ENCODE measurements at places on chromosomes 13 and 19.

- no peaks in the 10 kb centered on the region for H3K4me1 ChIP-seq
- no peaks in the 10 kb centered on the region for H3K27me3 ChIP-seq
- H3K4me3 ChIP-seq, result no peak overlapping the region
- DNase-seq, result no peak
- no peak overlapping the region for H3K27ac ChIP-seq
Observed at GRCh38 chr13:59915252-59915651, 248.5 kb downstream of the DIAPH3 start.

DNA sequence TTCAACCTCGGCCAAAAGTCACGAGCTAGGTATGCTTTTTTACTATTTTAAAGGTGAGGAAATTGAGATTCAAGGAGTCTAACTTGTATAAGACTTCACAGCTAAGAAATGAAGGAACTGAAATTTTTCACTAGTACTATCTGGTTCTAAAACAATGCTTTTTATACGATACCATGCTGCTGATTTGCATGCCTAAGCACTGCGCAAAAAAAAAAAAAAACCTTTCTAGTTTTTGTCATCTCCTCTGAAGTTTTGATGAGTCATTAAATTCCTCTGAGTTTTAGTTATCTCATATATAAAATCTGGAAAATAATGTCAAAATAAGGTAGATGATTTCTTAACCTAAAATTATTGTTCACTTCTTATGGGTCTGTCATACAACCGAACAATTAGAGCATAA, 28.0 kb upstream of the UFM1 start:
- no peak overlapping the region for H3K27ac ChIP-seq
- no peak overlapping the region for H3K4me3 ChIP-seq
- H3K36me3 ChIP-seq, result no peaks in the 10 kb centered on the region
- H3K27me3 ChIP-seq, result no peaks in the 10 kb centered on the region
- DNase-seq, result no peak
- H3K4me1 ChIP-seq, result no peaks in the 10 kb centered on the region

GRCh38 chr19:30669329-30670010, 297.3 kb downstream of the ZNF536 start:
- H3K4me1 ChIP-seq, result peaks cover 4% of the 10 kb centered on the region
- peak overlapping the region; percentile 12 for H3K4me3 ChIP-seq
- peak overlapping the region; percentile 9 for H3K27ac ChIP-seq
- no peaks in the 10 kb centered on the region for H3K36me3 ChIP-seq
- peak; percentile 77 for DNase-seq

GRCh38 chr19:37594982-37595382, 306 bp downstream of the ZNF540 start:
- H3K36me3 ChIP-seq, result no peaks in the 10 kb centered on the region
- peak overlapping the region; percentile 60 for H3K4me3 ChIP-seq
- H3K4me1 ChIP-seq, result peaks cover 3% of the 10 kb centered on the region

- no peak overlapping the region for H3K27ac ChIP-seq
- H3K4me1 ChIP-seq, result no peaks in the 10 kb centered on the region
- H3K4me3 ChIP-seq, result no peak overlapping the region
- no peak for DNase-seq
- no peaks in the 10 kb centered on the region for H3K36me3 ChIP-seq
Observed at GRCh38 chr13:44955406-44955805, 33.9 kb downstream of the NUFIP1 start.

DNA sequence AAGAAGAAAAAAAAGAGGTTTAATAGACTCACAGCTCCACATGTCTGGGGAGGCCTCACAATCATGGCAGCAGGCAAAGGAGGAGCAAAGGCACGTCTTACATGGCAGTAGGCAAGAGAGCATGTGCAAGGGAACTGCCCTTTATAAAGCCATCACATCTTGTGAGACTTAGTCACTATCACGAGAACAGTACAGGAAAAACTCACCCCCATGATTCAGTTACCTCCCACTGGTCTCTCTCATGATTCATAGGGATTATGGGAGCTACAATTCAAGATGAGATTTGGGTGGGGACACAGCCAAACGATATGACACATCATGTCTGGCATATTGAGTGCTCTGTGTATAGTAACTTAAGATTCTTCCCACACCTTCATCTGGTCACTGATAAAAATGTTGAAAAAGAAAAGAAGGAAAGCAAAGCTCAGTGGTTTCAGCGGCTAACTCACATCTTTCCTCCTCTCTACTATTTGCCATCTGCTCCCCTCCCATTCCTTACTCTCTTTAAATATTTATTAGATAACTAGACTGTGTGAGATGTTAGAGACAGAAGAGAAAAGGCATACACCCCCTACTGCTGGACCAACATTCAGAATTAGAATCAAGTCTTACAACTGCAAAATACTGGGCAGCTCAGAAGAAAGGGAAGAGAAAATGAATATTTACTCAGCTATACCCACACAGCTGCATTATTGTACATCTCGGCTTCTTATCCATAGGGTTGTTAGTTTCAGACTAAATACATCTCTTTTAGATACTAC, 60.1 kb upstream of the AKAP11 start:
- H3K4me1 ChIP-seq, result no peaks in the 10 kb centered on the region
- no peak for DNase-seq
- H3K27me3 ChIP-seq, result no peaks in the 10 kb centered on the region
- no peak overlapping the region for H3K4me3 ChIP-seq

- DNase-seq, result no peak
- no peaks in the 10 kb centered on the region for H3K36me3 ChIP-seq
- no peaks in the 10 kb centered on the region for H3K4me1 ChIP-seq
- no peak overlapping the region for H3K27ac ChIP-seq
Observed at GRCh38 chr13:40540328-40541044, 126.0 kb downstream of the FOXO1 start.

- no peak overlapping the region for H3K27ac ChIP-seq
- H3K36me3 ChIP-seq, result no peaks in the 10 kb centered on the region
- H3K4me1 ChIP-seq, result no peaks in the 10 kb centered on the region
- no peaks in the 10 kb centered on the region for H3K27me3 ChIP-seq
- no peak overlapping the region for H3K4me3 ChIP-seq
Observed at GRCh38 chr19:44585371-44586133, 27.8 kb upstream of the IGSF23 start.

GRCh38 chr19:41263042-41263849, 926 bp upstream of the HNRNPUL1 start:
- peak overlapping the region; percentile 94 for H3K27ac ChIP-seq
- no peaks in the 10 kb centered on the region for H3K27me3 ChIP-seq
- peak overlapping the region; percentile 84 for H3K4me3 ChIP-seq
- H3K4me1 ChIP-seq, result peaks cover 3% of the 10 kb centered on the region

DNA sequence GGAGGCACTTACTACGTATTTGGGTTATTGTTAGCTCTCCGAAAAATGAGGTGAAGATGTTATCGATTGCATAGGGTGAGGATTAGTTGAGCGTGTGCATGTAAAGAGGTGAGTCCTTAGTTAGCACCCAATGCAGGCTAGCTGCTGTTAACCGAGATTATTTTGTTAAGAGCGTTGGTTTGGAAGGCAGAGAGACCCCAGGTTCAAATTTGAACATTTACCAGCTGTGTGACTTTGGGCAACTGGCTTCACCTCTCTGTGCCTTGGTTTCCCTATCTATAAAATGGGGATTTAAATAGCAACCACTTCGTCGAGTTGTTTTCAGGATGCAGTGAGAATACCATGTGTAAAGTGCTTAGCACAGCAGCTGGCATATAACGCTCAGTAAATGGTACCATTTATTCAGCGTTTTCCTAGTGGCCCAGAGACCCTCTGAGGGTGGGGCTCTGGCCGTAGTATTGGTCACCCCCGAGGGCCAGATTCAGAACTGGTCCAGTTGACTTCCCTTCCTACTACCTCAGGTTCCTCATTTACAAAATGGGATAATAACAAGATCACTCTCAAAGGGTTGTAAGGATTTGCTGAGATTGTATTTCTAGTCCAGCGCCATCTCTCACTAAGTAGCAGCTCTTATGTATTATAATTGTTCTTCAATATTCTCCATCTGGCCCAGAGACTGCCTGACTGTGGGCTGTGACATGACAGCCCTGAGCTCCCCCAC, 887 bp downstream of the SIPA1L3 start:
- no peak for DNase-seq
- H3K4me3 ChIP-seq, result peak overlapping the region; percentile 92
- H3K4me1 ChIP-seq, result peaks cover 5% of the 10 kb centered on the region
- H3K27me3 ChIP-seq, result no peaks in the 10 kb centered on the region
- H3K36me3 ChIP-seq, result no peaks in the 10 kb centered on the region

- H3K27me3 ChIP-seq, result no peaks in the 10 kb centered on the region
- no peaks in the 10 kb centered on the region for H3K36me3 ChIP-seq
- no peak overlapping the region for H3K4me3 ChIP-seq
- peaks cover 4% of the 10 kb centered on the region for H3K4me1 ChIP-seq
- DNase-seq, result no peak
Observed at GRCh38 chr13:100179276-100179675, 90.4 kb downstream of the PCCA start.

- H3K36me3 ChIP-seq, result no peaks in the 10 kb centered on the region
- H3K4me3 ChIP-seq, result no peak overlapping the region
- peak; percentile 67 for DNase-seq
- H3K27ac ChIP-seq, result no peak overlapping the region
Observed at GRCh38 chr13:48595431-48596429, 58.0 kb upstream of the CYSLTR2 start.

GRCh38 chr19:12162513-12162881, 399 bp upstream of the ZNF136 start:
- no peak for DNase-seq
- H3K36me3 ChIP-seq, result no peaks in the 10 kb centered on the region
- peaks cover 8% of the 10 kb centered on the region for H3K4me1 ChIP-seq
- H3K27ac ChIP-seq, result peak overlapping the region; percentile 89

- no peak overlapping the region for H3K4me3 ChIP-seq
- DNase-seq, result no peak
- no peaks in the 10 kb centered on the region for H3K4me1 ChIP-seq
- no peak overlapping the region for H3K27ac ChIP-seq
- H3K36me3 ChIP-seq, result no peaks in the 10 kb centered on the region
- H3K27me3 ChIP-seq, result no peaks in the 10 kb centered on the region
Observed at GRCh38 chr19:45020071-45020470, 18.8 kb upstream of the CLASRP start.

DNA sequence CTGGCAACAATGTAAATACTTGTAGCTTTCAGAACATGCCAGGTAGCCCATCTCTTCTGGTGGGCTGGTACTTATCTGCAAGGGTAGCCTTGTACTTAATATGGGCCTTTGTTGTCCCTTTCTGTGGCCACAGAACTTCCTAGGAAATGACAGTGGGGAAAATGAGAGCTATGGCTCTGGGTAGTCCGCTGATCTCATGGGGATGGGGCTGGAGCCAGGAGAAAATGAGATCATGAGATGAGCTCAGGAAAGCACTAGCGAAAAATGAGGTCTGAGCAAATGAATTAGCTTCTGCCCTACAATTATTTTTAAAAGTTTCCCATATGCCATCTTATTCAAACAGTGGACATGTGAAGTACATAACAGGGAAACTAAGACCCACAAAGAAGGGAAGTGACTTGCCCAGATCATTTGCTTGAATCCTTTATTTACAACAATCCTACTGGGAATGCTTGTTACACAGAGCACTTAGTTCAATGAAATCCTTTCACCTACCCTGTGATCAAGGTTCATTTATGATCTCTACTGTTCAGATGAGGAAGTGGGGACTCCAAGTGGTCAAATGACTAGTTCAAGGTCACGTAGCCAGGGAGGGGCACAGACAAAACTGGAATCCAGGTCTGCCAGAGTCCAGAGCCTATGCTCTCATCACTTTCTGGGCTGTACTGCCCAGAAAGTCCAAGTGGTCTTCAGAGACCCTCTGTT, 87.1 kb downstream of the PTPRS start:
- no peak overlapping the region for H3K4me3 ChIP-seq

DNA sequence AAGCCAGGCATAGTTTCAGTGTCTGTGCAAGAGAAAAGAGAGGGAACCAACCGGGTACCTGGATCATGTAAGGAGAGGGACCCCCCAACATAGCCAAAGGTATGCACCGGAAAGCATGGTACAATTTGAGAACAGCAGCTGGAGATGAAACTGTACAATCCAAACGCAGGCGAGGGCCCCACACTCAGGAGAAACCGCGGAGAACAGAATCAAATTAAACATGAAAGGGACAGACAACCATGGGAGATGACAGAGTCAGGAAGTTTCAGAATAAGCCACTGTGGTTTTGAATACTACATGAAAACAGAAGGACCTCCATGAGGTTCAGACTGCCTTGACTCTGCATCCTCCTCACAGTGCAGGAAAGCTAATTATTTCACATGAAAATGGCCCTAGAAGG, 62.9 kb upstream of the SPATA13 start:
- no peaks in the 10 kb centered on the region for H3K36me3 ChIP-seq
- no peak overlapping the region for H3K4me3 ChIP-seq
- H3K27ac ChIP-seq, result no peak overlapping the region
- no peaks in the 10 kb centered on the region for H3K27me3 ChIP-seq
- DNase-seq, result no peak
- no peaks in the 10 kb centered on the region for H3K4me1 ChIP-seq

GRCh38 chr13:46520166-46520565, 32.8 kb upstream of the LRCH1 start:
- no peak overlapping the region for H3K27ac ChIP-seq
- no peaks in the 10 kb centered on the region for H3K36me3 ChIP-seq
- no peaks in the 10 kb centered on the region for H3K27me3 ChIP-seq

DNA sequence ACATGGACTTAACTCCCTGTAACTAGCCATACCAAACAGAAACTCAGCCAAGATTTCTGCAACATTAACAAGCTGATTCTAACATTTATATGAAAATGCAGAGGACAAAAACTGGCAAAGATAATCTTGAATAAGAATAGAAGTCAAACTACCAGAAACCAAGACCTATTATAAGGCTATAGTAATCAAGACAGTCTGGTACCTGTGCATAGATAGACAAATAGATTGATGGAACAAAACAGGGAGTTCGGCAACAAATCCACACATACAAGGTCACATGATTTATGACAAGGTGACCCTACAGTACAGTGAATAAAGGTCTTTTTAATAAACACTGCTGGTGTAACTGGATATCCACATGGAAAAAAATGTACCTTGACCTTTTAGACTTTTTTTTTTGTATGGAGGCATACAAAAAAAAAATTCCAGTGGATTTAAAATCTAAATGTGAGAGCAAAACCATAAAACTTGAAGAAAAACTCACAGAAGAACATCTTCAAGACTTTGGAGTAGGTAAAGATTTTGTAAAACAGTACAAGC, 2.9 kb upstream of the RFC3 start:
- no peak overlapping the region for H3K27ac ChIP-seq
- no peak for DNase-seq
- no peaks in the 10 kb centered on the region for H3K36me3 ChIP-seq
- H3K4me1 ChIP-seq, result peaks cover 4% of the 10 kb centered on the region
- H3K27me3 ChIP-seq, result no peaks in the 10 kb centered on the region
- H3K4me3 ChIP-seq, result no peak overlapping the region

- no peaks in the 10 kb centered on the region for H3K27me3 ChIP-seq
- H3K36me3 ChIP-seq, result no peaks in the 10 kb centered on the region
- no peaks in the 10 kb centered on the region for H3K4me1 ChIP-seq
- DNase-seq, result peak; percentile 24
- no peak overlapping the region for H3K27ac ChIP-seq
Observed at GRCh38 chr19:3975637-3976087, 4.8 kb upstream of the DAPK3 start.

GRCh38 chr13:108003626-108004025, 211.7 kb downstream of the LIG4 start:
- no peaks in the 10 kb centered on the region for H3K36me3 ChIP-seq
- H3K27me3 ChIP-seq, result no peaks in the 10 kb centered on the region
- no peaks in the 10 kb centered on the region for H3K4me1 ChIP-seq
- DNase-seq, result no peak

Measured in ovary (tissue), 10 donors.